ENCODE measurements at places on chromosomes 1 and 21. TPM values are rescaled to one million over a fixed set of nuclear protein-coding genes. Genes with fewer than 3 reads are reported as not detected.

- DNase-seq, result no peak
Observed at GRCh38 chr1:156751451-156751756, at the start of gene HDGF. Gene HDGF, minus strand, starts transcription at chr1:156751675. Its CDS starts 246 bp downstream, at chr1:156751429.

DNA sequence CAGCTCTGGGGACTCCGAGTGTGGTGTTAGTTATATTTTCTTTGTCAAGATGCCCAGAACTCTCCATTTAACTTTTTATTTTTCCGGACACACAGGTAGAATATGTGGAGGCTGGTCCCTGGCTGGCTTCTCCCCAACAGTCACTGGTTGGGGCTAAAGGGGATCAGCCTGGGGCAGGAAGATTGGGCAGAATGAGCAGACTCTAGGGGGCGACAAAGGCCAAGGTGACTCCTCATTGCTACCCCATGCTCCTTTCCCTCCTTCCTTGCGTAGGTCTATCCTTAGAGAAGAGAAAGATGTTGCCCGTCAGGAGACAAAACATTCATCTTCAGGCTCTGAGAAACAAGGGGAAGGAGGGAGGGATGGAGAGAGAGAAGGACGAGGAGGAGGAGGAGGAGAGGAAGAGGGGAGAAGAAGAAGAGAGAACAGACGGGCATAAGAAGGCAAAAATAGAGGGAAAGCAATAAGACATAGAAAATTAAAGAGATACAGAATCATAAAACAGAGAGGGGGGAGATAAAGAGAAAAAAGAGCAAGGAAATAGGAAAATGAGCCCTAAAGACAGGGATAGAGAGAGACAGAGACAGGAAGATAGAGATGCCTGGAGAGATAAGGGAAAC, 89.9 kb downstream of the FOXD2 start:
- DNase-seq, result peak; percentile 12

DNA sequence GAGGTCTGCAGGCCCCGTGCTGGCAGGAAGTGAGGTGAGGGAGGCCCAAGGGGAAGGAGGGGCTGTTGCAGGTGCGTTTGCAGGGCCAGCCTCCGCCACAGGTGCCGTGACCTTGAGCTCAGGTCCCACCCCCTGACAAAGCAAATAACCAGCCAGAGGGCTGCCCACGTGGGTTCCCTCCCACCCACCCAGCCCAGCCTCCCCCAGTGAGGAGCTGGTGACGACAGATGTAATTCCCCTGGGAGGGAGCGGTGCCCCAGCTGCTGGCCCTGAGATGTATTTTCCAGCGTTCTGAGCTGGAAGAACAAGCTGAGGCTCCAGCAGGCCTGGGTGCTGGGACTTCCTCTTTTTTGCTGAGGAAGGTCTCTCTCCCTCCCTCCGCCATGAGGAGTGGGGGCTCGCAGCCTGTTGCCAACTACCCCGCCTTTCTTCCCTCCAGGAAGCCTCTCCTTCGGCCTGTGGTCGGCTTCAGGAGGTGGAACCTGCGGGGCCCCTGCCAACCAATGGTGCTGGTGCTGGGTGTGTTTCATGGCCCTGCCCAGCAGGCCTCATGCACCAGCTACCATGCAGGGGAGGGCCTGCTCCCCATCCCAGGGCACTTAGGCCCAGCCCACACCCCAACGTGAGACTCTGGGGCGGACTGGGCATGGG, 153.2 kb downstream of the PRDM16 start:
- no peak for DNase-seq

GRCh38 chr1:46767649-46768282, 31.1 kb upstream of the CYP4B1 start:
- DNase-seq, result no peak

GRCh38 chr1:119310301-119310700, 58.3 kb upstream of the HAO2 start:
- DNase-seq, result no peak

GRCh38 chr1:220184506-220184905, 87.7 kb downstream of the RAB3GAP2 start:
- DNase-seq, result no peak

DNA sequence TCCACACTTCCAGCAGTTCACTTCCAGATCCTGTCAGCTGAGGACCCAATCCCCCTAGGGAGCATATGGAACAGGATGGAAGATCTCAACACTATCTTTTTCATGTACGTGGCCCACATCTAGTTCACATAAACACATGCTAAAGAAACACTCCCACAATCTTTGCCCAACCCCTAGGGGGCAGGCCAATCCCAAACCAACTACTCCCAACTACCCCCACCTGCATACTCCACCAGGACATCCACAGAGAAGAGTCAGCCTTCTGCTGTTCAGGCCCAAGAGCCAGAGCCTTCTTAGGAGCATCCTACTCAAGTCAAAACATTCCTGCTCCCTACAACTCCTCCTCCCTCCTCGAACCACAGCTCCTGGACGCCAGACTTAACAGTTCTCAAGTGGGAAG, 5.6 kb upstream of the SLC5A9 start:
- no peak for DNase-seq

GRCh38 chr1:2053217-2053616, 3.0 kb downstream of the PRKCZ start:
- no peak for DNase-seq

- DNase-seq, result peak; percentile 5
Observed at GRCh38 chr1:87556326-87556725, 227.6 kb downstream of the LMO4 start.

GRCh38 chr1:84436876-84437655, 38.8 kb downstream of the DNASE2B start:
- DNase-seq, result no peak

GRCh38 chr1:185732951-185733350, 1.2 kb upstream of the HMCN1 start:
- no peak for DNase-seq

DNA sequence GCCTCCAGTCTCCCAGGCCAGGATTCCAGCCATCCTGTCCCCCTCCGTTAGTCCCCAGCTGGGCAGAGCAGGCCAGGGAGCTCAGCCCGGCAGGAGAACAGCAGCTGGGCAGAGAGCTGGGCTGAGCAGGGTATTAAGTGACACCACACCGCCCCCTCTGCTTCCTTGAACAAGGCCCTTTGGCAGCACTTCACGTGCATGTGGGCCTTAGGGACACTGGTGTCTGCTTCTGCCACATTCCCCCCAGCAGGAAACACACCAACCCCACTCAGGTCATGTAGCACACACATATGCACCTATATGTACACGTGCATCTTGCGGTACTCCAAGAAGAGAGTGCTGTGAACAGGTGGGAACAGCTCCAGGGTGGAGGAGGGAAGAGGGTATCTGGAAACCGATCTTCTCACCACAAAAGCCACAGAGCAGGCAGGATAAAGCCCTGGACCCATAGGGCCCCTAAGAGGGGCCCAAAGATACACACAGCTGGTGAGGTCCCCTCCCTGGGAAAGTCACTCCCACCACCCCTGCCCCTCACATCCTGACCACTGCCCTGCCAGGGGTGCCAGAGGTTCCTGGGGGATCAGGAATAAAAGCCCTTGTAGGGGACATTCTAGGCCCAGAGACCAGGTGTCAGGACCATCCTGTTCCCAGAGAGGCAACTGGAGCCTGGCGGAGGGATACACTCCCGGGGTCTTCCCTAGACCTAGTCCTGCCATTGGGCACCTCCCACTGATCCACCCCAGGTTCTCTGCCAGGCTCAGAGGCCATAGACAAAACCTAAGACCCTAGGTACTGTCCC, 4.5 kb downstream of the EPHA2 start:
- DNase-seq, result peak; percentile 46

- DNase-seq, result peak; percentile 100
Observed at GRCh38 chr1:23562137-23562876, 3.0 kb upstream of the ID3 start.

DNA sequence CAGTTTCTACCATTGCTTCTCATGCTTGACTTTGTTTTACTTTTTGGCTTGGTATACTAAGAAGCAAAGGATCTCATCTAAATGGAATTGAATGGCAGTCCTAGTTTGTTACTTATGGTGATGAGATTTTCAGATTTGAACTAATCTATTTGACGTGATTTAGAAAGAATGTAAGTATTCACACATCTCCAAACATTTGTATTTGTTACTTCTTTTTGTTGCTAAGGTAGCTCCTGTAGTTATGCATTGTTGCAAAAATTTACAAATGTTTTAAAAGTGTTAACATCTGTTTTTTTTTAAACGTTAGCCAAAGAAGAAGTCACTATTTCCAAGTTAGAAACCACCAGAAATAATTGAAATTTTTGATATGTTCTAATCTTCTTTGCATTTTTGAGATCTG, 222.5 kb downstream of the RPS6KC1 start:
- DNase-seq, result peak; percentile 44

- DNase-seq, result no peak
Observed at GRCh38 chr1:201741763-201742342, 87.1 kb upstream of the IPO9 start.

DNA sequence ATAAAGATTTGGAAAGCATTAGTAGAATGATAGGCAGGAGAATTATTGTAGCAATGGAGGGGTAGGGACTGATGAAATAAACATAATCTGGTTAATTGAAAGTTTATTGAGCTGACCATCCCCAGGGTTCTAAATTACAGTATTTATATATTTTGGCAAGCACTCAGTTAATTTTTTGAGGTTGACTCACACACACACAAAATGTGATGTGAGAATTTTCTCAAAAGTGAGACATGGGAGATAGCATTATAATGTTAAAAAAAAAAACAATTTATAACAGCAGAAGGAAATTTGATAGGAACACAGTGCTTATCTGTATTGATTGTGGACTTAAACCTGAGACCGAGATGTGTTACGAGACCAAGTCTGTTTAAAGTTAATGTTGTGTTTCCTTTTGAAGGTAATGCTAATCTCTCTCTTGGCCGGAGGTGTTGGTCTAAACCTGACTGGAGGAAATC, 24.6 kb downstream of the TRIM45 start:
- peak; percentile 36 for DNase-seq

GRCh38 chr1:59079434-59080140, 217.3 kb upstream of the FGGY start:
- peak; percentile 53 for DNase-seq

DNA sequence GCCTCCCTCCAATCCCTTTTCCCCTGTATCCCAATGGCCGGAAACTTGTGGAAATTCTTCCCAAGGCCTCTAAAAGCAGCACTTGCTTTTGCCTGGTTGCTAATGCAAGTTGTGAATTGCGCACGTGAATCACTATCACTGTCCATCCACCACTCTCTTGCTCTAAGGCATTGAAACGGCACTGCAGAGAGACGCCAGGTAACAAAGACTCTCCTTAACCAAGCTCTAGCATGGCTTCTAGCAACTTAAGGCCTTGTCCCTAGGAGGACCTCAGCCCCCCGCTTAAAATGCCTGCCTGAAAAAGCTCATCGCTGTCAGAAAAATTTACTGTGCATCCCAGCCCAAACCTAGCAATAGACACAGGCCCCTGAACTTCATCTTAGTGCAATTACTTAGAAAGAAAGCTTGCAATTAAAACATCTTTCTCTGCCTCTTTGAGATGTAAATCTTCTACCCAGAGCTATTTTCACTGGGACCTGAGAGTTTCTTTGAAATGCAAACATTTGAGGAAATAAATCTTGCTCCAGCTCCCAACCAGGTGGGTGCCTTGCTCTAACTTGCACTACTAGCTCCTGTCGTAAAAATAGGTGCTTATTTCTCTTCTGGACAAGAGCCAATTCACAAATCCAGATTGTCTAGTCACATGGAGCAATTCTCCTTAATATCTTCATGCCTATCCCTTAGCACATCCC, 32.9 kb upstream of the ITLN2 start:
- no peak for DNase-seq

DNA sequence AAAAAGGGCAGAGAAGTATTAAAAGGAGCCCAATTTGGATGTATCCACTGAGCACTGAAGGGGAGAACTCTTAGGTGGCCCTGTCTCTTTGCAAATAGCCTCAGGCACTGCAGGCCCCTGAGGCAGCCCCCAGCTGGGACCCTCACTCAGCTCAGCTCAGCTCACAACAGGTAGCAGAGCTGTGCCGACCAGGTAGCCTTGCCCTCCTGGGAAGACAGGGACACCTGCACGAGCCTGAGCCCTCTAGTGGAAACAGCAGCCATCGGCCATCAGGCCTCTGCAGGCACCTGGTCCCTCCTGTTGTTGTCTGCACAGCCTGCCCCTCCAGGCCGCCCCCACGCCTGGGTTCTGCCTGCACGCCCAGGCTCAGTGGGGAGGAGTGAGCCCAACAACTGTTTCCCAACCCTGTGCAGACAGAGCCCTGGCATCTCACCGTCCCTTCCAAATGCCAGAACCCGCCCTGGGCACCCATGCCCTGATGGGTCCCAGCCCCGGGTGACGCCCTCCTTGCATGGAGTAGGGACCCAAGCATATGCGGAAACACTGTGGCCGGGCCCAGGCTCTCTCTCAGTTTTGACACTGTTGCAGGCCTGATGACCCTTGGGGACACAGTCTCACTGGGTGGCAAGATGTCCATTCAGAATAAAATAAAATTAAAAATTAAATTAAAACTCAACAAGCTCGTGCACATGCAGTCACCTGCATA, 60.0 kb upstream of the AJAP1 start:
- DNase-seq, result no peak

GRCh38 chr21:32193098-32193465, 85.8 kb downstream of the MIS18A start:
- no peak for DNase-seq

GRCh38 chr1:28897789-28898188, 16.6 kb upstream of the EPB41 start:
- no peak for DNase-seq

DNA sequence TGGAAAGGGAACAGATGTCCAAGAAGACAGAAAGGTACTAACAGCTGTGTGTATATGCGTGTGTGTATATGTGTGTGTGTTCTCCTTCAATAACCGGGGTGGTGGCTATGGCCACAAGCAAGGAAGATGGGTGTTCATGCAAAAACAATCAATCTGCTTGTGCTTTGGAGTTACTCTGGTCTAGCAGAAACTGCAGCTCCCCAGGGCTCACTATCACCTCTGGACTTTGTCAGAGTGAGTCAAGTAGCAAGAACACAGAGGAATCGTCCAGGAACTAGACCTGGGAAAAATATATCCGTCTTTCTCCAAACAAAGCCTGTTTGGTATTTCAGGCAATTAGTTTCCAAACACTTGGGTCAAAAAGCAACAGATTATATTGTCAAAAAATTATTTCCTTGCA, 68.6 kb downstream of the GNG12 start:
- DNase-seq, result peak; percentile 24

- no peak for DNase-seq
Observed at GRCh38 chr1:98221923-98222322, 301.1 kb upstream of the DPYD start.

DNA sequence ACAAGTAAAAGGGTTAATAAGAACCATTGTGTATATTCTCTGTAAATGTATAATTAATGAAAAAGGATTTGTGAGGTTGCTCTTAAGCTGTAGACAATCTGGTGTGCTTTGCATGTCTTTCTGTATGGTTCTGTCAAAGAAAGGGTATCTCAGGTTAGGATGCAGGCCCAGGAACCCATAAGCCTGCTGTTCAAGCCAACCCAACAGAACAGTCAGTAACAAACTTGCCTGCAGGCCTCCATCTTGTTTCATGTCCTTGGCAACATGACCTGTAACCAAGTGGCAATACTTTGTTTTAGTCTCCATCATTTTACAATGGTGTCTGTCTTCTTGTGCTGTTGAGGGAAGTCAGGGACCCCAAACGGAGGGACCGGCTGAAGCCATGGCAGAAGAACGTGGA, 29.2 kb downstream of the CBR1 start:
- DNase-seq, result no peak

- no peak for DNase-seq
Observed at GRCh38 chr1:173187671-173188237, 19.4 kb downstream of the TNFSF4 start.

Gene SPRR1B
- total RNA-seq, result not detected

Gene YTHDF2
- total RNA-seq, result 46.7 TPM

Gene NBPF6
- total RNA-seq, result not detected

Gene S100A3
- total RNA-seq, result 3.8 TPM

Gene SPATA21
- not detected for total RNA-seq

Gene PTP4A2
- total RNA-seq, result 379 TPM

Gene TNFRSF25
- 5.6 TPM for total RNA-seq

Gene LRRN2
- total RNA-seq, result not detected

Gene CSMD2
- total RNA-seq, result 10.4 TPM

Gene CACNA1S
- total RNA-seq, result not detected

Gene LCE3D
- not detected for total RNA-seq

Gene C1orf87
- not detected for total RNA-seq
